ENCODE measurements at places on chromosomes 16 and 17.

GRCh38 chr17:79574656-79575055 is 36.2 kb downstream of the RBFOX3 start:
- DNase-seq: no peak

GRCh38 chr16:425082-425718 is at the start of gene RAB11FIP3:
Gene RAB11FIP3, plus strand, starts transcription at chr16:425649. Its CDS starts 358 bp downstream, at chr16:426007.
- peak; percentile 86 for DNase-seq

- no peak for DNase-seq
These were observed 30.7 kb downstream of the CFAP20 start for GRCh38 chr16:58098207-58099096.

- DNase-seq: no peak
These were observed 2.0 kb downstream of the CDIP1 start for GRCh38 chr16:4536391-4537106.

- no peak for DNase-seq
These were observed 5.6 kb downstream of the SF3B3 start for GRCh38 chr16:70529051-70529777.

- no peak for DNase-seq
These were observed 49.7 kb downstream of the MYO1D start for GRCh38 chr17:32827227-32827626.

DNA sequence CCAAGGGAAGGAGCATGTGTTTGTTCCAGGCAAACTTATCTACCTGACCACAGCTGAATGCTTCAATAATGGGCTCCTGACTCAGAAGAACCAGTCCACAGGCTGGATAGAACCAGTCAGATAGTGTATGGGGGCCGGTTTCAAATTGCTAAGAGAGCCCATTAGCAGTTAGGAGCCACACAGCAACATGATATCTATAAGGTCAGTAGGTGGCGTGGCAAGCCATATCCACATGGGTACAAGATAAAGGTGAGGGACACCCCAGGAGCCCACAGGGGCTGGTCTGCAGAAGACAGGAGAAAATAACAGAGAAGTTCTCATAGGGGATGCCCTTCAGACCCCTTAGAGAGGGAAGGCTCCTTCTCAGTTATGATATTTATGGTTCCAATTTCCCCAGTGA is 31.6 kb upstream of the CDRT15 start:
- no peak for DNase-seq

DNA sequence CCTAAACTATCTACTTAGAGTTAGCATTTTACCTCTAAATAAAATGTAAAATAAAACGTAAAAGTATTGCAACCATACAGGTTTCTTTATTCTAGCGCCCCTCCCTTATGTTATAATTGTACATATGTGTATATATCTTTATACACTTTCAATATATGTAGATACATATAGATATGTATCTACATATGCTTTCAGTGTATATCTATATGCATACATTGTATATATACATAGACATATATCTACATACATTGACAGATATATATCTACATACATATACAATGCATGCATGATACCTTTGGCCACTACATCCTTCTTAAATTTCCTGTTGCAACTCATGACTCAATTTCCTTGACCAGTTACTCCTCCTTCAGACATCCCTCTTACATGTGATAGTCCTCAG is 16.7 kb downstream of the BPTF start:
- no peak for DNase-seq

DNA sequence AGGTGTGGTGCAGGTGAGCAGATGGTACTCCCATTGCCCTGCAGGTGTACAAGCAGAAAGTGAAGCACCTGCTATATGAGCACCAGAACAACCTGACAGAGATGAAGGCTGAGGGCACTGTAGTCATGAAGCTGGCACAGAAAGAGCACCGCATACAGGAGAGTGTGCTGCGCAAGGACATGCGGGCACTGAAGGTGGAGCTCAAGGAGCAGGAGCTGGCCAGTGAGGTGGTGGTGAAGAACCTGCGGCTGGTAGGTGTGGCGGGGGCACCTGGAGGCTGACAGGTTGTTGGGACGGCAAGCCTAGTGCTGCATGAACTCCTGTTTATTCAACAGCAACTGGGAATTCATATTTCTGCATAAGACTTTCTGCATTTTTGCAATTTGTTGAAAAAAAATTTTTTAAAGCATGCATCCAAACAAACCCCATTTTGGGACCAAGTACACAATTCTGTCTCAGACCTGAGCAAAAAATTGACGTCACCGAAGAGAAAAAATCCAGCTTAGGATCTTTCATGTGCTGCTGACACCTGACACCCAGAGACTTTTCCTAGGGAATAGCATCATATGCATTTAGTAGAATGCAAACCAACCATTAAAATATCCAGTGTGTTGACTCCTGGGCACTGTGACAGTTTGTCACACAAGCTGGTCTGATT is 13.5 kb upstream of the DBNDD1 start:
- DNase-seq: no peak

GRCh38 chr17:78737332-78737731 is 44.7 kb downstream of the CYTH1 start:
- DNase-seq: no peak

- DNase-seq: no peak
These were observed 18.4 kb downstream of the MTHFSD start for GRCh38 chr16:86536621-86537020.

GRCh38 chr16:25966172-25967097 is 274.7 kb downstream of the HS3ST4 start:
- DNase-seq: no peak

- no peak for DNase-seq
These were observed 208.5 kb upstream of the TOX3 start for GRCh38 chr16:52755396-52755795.

GRCh38 chr16:28189245-28189644 is 22.5 kb downstream of the XPO6 start:
- DNase-seq: peak; percentile 57

DNA sequence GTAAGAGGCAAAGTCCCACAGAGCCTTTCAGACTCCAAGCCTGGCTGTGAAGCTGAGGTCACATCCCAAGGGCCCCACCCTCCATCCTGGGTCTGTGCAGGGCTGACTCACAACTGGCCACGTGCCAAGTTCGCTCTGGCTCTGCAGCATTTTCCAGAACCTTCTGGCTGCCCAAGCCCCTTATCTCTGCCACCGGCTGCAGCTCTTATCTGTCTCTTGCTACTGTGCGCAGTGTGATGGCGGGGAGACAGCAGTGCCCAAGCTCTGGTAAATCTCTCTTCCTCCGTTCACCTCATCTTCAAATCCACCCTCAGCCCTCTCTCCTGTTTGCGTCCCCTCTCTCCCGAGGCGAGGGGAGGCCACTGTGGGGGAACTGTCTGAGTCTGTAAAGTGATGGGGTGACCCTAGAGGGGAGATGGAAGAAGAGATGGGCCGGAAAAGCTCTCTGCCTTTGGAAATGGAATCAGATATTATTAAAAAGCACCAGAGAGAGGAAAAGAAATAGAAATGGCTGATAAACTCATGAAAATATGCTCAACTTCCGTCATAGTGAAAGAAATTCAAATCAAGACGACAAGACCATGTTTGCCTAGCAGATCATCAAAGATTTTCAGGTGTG is 162.7 kb upstream of the CDC42EP4 start:
- no peak for DNase-seq

DNA sequence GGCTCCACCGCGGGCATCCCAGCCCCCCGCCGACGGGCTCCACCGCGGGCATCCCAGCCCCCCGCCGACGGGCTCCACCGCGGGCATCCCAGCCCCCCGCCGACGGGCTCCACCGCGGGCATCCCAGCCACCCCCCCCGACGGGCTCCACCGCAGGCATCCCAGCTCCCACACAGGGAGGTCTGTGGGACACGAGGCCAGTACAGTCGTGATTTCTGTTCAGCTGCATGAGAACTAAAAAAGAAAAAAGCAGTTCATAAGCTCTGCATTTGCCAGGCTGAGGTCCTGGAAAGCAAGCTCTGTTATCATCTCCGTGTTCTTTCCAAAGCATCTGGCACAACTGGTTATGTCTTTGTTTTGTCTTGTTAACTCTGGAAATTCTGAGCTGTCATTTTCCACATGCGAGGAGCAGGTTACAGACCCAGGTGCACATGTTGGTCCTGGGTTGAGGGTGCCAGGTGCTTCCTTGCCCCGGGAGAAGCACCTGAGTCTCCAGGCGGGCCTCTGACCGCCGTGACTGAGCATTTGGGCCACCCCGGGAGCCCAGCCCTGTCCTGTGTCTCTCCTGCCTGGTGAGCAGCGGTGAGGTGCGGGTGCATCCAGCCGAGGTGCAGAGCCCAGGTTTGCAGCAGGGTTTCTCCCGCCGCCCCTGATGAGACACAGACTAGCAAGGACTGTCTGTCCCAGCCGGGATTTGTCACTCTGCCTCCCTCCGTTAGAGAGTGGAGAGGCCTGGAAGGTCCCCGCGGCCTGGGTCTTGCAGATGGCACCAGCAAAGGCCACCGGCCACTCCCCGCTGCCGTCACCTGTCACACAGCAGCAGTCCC is 9.9 kb upstream of the WFIKKN1 start:
- no peak for DNase-seq

DNA sequence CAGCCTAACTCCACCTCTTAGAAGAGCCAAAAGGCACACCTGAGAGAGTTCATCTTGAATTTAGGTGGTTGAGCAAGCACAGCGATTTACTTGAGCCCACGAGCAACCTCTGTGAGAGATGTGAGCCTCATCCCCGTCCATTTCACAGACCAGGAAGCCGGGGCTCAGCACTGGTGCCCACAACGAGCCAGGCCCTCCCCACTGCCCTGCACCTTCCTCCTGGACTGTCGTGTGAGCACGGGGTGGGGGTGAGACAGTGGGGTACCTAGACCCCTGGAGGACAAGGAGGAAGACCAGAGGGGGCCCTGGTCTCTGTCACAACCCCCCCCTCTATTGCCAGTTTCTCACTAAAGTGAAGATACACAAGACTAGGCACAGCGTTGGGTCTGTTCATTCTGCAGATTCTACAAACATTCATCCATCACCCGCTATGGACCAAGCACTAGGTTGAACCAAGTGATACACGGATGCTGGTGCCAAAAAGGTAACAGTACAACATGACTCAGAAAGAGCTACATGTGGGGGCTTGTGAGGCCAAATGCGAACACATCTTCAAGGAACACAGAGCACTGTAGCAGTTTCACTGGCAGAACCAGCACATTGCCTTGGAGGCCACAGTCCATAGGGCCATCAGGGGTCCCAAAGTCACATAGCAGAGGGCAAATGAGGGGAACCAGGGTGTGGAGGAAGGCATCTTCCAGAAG is 231.9 kb downstream of the PARN start:
- no peak for DNase-seq

- DNase-seq: no peak
These were observed 258.3 kb downstream of the PRKCA start for GRCh38 chr17:66560691-66561090.

DNA sequence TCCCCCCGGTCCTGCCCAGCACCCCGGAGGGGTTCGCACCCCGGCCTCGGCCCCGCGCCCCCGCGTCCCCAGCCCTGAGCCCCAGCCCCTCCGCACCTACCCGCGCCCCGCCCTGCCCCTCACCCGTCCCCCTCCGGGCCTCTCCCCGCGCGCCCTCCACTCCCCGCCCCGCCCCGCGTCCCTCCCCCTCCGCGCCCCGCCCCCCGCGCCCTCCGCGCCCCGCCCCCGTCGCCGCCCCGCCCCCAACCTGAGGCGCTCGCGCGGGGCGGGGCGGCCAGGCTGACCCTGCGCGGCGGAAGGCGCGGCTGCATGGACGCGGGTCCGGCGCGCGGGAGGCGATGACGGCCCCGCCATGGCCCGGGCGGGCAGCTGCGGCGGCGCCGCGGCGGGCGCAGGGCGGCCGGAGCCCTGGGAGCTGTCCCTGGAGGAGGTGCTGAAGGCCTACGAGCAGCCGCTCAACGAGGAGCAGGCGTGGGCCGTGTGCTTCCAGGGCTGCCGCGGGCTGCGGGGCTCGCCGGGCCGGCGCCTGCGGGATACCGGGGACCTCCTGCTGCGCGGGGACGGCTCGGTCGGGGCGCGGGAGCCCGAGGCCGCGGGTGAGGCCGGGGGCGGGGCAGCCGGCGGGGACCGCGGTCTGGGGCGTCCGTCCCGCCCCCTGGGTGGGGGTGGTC is at the start of gene SPIRE2:
Gene SPIRE2, plus strand, starts transcription at position 277 of the 671 bp plus-strand sequence. Its CDS starts 76 bp downstream, at position 353.
- DNase-seq: peak; percentile 71

GRCh38 chr16:4682084-4682591 is 11.2 kb upstream of the NUDT16L1 start:
- no peak for DNase-seq

GRCh38 chr17:30476726-30477082 is 504 bp upstream of the GOSR1 start:
- no peak for DNase-seq

DNA sequence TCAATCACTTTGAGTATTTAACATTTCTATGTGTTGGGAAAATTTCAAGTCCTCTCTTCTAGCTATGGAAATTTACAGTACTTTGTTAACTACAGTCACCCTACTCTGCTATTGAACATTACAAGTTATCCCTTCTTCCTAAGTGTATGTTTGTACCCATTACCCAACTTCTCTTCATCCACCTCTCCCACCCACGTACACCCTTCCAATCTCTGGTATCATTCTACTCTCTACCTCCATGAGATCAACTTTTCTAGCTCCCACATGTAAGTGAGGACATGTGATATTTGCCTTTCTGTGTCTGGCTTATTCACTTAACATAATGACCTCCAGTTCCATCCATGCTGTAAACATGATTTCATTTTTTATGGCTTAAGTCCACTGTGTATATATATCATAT is 3.2 kb upstream of the ZNF688 start:
- no peak for DNase-seq

DNA sequence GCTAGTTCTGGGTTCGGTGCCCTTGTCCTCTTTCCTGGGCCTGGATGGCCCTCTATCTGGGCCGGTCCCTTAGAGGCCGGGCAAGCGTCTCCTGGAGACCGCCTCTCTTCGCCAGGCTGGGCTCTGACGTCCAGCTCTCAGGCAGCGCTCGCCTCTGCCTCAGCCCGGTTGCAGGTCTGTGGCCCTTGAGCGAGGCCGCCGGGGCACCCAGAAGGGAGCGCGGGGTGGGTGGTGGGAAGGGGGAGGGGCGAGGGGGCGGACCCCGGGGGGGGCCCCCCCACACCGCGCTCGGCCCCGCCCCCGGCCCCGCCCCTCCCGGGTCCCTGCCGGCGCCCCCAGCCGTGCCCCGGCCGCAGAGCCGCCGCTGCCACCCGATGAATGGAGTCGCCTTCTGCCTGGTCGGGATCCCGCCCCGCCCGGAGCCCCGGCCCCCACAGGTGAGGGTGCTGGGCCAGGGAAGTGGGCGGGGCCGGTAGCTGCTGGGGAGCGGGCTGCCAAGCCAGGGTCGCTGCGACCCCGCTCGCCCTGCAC is at the start of gene ARHGAP23:
Gene ARHGAP23, plus strand, starts transcription at position 353 of the 531 bp plus-strand sequence. Its CDS starts 22 bp downstream, at position 375.
- peak; percentile 42 for DNase-seq

DNA sequence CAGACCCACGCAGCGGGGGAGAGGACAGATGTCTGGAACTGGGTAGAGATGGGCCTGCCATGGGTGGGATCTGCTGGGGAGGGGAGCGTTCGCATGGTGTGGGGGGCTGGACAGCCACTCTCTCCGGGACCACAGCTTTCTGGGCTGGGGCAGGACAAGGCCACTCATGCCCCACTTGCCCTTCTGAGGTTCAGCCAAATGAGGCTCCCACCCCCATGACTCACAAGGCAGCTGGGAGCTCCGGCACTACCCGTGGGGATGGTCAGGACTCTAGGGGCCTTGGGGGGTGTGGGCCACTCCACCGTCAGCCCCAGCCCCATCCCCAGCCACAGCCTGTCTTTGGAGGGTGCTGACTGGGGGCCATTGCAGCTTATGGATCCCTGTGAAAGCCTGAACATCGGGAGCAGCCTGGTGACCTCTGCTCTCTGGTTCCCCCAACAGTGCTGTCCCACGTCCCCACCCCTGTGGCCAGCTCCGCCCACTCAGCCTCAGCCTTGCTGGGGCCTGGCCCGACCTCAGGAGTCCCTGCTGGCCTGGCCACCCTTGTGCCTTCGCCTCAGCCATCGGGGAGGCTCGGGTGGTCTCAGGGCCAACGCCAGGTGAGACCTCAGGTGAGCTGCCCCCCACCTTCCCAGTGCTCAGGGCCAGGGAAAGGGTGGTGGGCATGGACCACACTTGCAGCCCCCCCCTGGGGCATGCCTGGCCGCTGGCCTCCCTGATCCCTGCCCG is 4.7 kb upstream of the CDH15 start:
- no peak for DNase-seq

All from CD4-positive, alpha-beta T cell treated with Interleukin-4 for 1 hour (primary cell).